ENCODE measurements at places on chromosomes 7 and 10.

GRCh38 chr10:94005050-94005449 lies 11.3 kb downstream of the PLCE1 start:
- no peak for DNase-seq

DNA sequence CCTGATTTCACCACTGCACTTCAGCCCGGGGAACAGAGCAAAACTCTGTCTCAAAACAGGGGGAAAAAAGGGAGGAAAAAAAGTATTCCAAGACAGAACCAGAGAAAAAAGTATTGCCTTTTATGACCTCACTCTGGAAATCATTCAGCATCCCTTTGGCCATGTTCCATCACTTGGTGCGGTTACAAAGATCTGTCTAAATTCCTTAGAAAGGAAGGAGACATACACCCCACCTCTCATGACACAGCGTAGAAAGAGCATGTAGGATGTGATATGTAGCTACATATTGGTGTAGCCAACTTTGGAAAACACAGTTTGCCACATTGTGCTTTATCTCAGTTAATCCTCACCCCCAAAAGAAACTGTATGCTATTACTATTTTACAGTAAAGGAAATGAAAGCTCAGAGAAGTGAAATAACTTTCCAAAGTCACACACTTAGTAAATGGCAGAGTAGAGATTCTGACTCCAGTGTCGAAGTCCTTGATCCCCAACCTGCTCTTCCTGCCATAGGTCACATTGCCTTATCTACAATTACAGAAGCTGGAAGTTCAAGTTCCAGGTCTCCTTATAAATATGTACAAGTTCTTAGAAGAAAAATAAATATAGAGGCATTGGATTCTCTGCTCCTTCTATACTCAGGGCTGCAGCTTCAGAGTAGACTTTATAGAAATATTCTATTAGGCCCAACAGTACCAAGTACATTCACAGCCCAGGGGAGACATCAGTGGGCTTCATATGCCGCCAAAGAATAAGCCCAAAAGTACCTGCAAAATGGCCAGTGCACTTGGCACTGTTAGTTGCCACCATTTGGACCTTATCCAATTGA lies 91.6 kb upstream of the KMT2E start:
- no peak for DNase-seq

DNA sequence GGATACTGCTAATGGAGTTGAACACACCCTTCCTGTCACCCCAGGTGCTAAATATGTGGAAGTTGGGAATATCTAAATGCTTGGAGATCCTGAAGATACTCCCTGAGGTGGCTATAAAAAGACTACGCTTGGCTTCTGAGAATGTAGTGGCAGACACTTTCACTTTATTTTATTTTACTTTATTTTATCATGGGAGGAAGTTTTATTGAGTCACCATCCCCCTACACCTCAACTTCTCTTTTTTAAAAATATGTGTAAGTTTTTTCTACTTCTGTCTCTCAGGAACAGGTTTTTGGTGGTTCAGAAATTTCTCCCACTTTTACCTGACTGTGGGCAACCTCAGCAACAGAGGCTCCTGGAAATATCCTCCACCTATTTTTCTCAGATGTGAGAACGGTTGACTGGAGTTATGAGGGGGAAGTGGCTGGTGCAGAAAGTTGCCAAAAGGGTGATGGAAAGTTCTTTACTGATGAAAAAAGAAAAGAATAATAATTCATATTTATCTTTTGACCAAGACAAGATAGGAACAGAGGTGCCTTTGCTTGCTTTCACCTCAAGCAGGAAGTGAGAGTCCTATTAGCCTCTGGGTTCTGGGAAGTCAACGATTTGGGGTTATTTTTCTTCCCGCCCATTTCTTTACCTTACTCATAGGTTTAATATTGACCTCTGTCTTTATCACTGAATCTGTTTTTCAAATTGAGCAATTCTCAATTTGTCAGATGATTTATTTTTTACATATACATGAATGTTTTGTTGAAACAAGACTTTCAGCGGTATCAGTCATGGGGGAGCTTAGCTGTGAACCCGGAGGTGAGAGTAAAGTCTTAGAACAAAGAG lies 103.6 kb downstream of the AHR start:
- no peak for DNase-seq

DNA sequence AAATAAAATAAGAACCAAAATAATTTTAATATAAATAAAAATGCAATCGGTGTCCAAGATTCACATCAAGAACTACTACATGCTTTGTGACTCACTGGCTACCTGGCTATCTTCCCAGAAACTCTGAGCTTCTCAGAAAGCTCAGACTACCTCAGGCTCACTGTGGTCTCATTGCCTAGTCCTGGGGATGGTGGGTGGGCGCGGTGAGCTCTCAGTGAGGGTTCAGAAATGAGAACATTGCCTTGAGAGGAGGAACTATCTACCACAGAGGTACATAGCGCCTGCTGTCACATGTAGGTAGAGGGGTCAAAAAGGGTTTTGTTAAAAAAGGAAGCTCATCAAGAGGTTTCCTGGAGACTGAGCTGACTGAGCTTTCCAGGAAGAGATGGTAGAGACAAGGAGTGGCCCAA lies 108.0 kb downstream of the WDFY4 start:
- no peak for DNase-seq

GRCh38 chr7:35680403-35681013 lies 14.4 kb downstream of the HERPUD2 start:
- no peak for DNase-seq

DNA sequence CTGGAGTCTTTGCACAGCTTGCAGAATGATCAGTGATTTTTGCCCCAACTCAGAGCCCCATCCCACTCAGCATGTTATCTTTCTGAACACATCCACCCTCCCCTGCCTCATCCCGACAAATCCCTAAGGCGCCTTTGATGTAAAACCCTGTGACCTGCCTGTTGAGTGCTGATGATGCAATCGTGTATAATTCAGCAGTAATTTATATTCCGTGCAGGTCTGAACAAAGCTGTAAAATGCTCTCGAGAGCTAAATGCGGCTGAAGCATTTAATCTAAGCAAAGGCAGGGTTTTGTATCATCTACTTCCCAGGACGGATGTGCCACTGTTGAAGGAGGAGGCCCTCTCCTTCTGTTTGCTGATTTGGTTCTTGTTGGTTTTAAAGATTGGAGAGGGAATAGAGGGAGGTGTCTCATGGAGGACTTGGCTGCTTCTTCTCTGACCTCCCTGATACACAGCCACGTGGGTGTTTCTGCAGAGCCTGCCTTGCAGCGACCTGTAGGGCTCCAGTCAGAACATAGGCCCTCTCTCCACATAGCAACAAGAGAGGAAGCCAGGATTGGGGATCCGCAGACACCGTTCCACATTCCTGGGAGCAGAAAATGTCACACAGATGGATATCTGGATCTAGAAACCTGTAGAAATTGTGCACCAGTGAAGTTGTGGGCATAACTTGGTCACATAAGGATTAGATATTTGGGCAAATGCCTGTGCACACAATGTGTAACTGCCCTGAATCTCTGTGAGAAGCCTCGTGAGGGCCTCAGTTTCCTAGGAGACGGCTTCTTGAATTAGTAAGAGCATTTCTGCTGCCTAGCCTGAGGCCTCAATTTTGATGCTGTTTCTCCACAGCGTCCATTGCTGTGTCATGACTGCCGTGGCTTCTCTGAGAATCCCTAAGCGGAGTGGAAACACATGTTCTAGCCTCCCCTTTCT lies 90.2 kb upstream of the AGK start:
- DNase-seq = peak; percentile 85

DNA sequence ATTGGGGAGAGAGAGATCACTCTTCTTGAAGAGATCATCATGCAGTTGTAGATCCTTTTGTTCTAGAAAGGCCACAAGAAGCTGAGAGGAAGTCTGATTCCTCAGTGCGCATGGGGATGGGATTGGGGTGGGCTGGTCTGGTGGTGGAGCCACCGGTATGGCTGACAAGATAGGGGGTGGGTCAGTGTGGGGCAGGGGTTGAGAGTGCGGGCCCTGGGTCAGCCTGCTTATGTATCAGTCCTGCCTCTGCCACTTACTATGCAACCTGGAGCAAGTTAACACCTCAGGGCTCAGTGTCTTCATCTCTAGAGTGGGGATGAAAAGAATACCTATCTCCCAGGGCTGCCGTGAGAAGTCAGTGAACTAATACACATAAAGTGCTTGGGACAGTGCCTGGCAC lies 8.0 kb downstream of the SMARCD3 start:
- no peak for DNase-seq

DNA sequence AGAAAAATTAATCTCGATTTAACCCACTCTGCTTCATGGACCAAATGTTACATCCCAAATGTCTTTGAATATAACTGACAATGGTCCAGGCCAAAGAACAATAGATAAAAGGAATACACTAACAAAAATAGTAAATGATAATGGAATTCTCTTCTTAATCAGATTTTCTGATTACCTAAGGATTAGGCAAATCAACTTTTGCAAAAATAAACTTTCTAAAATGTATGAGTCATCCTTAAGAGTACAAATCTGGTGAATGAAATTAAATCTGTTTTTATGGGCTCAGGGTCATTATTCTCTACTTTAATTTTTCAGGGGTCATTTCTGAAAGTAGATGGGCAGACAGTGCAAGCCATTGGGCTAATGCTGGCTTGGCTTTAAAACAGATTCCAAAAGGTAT lies 102.1 kb upstream of the FAM13C start:
- no peak for DNase-seq

- no peak for DNase-seq
Observed at GRCh38 chr7:103100348-103100747, 25.4 kb downstream of the ARMC10 start.

- no peak for DNase-seq
Observed at GRCh38 chr10:33253411-33253810, 81.1 kb downstream of the NRP1 start.

DNA sequence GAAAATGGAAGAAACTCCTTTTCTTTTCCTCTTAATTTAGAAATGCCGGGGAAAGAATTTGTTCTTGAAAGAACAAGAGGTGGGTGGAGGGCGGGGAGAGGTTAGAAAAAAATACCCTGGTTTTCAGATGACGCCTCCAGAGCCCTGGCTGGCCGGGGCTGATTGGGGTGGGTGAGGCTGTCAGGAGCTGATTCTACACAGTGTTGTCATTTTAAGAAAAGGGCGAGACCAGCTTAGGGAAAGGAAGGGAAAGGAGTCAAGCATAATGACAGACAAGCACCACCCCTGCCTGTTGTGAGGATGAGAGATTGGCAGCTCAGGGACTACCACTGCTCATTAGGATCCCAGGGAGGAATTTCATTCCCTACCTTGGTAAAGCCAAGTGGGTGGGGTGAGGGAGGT lies 9.9 kb upstream of the FAM180A start:
- peak; percentile 87 for DNase-seq

DNA sequence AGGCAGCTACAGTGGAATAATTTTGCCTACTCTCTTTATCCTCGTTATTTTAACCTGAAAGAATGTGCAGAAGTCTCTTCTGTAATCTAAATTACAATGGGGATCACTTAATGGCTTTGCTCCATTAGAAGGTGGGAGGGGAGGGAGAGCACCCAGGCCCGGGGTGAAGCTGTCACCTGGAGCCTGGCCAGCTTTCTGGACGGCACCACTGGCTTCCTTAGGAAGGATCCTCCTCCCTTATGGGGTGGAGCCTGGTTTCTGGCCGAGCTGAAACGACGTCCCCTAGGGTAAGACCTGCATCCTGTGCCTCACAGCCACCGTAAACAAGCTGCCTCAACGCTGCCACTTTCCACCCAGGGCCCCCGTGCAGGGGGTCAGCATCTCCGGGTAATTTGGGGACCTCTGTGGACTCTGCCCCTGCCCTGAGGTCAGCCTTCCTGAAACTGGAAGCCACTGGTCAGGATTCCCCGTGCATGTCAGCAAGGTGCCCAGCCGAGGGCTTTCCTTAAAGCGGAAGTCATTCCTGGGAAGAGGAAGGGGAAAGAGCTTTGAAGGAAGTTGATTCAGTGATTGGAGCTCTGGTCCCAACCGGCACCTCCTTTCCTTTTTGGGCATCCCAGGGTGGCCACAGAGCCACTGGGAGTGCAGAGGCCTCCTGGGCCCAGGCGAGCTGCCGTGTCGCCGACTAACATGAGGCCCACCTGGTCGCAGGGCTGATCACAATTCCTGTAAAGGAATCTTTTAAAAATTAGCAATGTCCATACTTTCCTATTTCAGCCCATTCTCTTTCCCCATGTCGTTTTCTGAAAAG lies 569.1 kb downstream of the DNAJB6 start:
- no peak for DNase-seq

GRCh38 chr10:78634835-78635234 lies 433.9 kb upstream of the ZMIZ1 start:
- DNase-seq = no peak

DNA sequence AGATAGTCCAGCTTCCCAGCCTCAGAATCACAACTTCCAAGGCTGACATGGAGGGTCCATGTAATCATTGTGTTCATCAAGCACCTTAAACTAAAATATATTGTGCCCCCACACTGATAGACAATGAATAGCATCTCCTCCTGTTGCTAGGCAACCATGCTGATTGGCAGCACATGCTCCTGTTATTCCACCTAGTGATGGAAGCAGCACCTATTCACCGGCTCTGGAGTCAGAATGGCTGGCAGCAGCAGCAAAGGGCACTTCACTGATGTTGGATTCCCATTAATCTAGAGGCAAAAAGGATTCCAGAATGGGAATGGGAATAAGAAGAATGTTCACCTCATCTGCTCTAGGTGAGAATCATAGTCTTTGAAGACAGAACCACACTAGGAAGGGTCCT lies 55.0 kb downstream of the RELN start:
- DNase-seq = peak; percentile 38

DNA sequence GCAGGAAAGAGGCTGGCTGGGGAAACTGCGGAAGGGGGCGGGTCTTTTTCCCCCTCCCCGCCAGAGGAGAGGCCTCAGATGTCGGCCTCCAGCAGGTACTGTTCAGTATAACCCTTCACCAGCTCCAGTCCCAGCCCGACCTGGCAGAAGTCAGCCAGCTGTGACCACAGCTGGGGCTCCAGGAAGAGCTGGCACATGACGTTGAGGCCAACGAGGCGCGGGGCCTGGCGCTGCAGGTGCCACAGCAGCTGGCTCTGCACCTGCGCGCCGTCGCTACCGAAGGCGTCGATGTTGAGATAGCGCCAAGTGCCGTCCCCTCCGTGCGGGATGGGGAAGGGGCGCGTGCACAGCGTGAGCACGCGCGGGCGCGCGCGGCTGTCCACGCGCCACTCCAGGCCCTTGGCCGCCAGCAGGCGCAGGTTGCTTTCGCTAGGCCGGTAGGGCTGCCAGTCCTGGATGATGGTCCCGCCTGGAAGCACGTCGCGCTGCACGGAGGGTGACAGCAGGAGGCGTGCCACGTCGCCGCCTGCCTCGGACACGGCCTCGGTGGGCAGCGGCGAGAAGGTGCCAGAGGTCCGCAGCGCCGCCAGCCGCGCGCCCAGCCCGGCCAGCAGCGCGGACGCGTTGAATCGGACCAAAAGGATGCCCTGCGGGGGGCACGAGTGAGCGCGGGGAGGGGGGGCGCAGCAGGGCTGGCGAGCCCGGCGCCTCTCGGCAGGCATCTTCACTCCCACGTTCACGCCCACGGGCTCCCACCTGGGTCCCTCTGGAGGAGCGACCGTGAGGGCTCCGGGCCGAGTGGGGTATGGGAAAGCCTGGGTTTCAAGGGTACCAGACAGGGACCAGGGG lies 6.9 kb upstream of the VGF start:
- no peak for DNase-seq

Data from putamen (tissue), 1 donor.